ENCODE measurements at places on chromosomes 2 and 18. TPM values are rescaled to one million over a fixed set of nuclear protein-coding genes. Genes with fewer than 3 reads are reported as not detected.

UGT1A8 gene
- total RNA-seq: not detected

MC5R gene
- total RNA-seq: 0.25 TPM

FHOD3 gene
- total RNA-seq: 41.6 TPM

LINC00305 gene
- not detected for total RNA-seq

BCL11A gene
- total RNA-seq: 89.5 TPM

TTN gene
- total RNA-seq: 1.2 TPM

SCTR gene
- total RNA-seq: 0.49 TPM

PRR30 gene
- total RNA-seq: not detected

MSTN gene
- total RNA-seq: 2.5 TPM

AFF3 gene
- total RNA-seq: 81.4 TPM

PROKR1 gene
- 0.25 TPM for total RNA-seq

TLX2 gene
- total RNA-seq: not detected

CCDC178 gene
- 1.2 TPM for total RNA-seq

GPAT2 gene
- 0.49 TPM for total RNA-seq

KIF5C gene
- 366 TPM for total RNA-seq

PIEZO2 gene
- total RNA-seq: 3.9 TPM

OTOF gene
- 0.25 TPM for total RNA-seq

COLEC11 gene
- total RNA-seq: 0.25 TPM

TANK gene
- 52.1 TPM for total RNA-seq

HSBP1L1 gene
- total RNA-seq: 1.5 TPM

CHRNA1 gene
- not detected for total RNA-seq

CCDC85A gene
- 22.1 TPM for total RNA-seq

CHRND gene
- not detected for total RNA-seq

MROH2A gene
- not detected for total RNA-seq

DSC2 gene
- total RNA-seq: 5.4 TPM

ASXL3 gene
- 91.7 TPM for total RNA-seq

Data from temporal lobe (tissue), 4 donors.